Left colon (tissue), 2 donors: ENCODE measurements at places on chromosomes 1 and 21.

GRCh38 chr1:72892461-72892860, 610.1 kb upstream of the NEGR1 start:
- no peak for DNase-seq

DNA sequence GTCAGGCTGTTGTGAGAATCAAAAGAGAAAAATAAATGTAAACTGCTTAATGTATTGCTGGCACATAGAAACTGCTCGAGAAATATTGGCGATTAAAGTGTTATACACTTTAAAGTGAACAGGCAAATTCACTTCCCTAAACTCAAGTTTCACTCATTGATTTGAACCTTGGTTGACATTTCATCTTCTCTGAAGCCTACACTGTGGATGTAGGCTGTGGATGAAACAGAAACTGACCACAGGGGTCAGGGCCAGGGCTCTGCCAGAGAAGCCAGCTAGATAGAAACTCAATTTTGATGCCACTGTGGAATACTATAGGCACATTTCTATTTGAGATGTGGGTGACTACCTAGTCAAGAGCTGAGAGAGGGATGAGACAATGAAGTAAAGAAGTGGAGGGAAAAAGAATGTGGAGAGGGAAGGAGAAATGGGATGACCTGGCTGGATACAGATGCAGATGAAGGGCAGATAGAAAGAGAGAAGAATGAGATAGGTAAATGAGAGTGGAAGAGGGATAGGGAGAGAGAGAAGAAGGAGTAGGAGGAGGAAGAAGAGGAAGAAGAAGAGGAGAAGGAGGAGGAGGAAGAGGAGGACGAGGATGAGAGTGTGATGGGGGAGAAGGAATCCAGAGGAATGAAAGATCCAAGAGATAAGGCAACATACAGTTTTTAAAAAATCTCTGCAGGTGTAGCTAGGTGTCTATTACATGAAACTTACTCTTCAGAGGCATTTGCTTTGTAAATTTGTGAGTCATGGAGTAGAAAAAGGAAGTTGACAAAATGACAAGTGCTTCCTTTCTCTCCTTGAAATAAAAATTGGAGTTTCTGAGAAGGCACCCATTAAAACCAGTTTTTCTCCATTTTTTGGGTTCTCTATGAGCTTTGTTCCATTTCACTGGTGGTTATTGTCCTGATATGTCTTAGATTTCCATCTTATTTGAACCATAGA, 17.4 kb upstream of the CD1D start:
- DNase-seq = no peak

- DNase-seq = no peak
These were observed 70.9 kb downstream of the TM2D1 start for GRCh38 chr1:61654067-61654466.

DNA sequence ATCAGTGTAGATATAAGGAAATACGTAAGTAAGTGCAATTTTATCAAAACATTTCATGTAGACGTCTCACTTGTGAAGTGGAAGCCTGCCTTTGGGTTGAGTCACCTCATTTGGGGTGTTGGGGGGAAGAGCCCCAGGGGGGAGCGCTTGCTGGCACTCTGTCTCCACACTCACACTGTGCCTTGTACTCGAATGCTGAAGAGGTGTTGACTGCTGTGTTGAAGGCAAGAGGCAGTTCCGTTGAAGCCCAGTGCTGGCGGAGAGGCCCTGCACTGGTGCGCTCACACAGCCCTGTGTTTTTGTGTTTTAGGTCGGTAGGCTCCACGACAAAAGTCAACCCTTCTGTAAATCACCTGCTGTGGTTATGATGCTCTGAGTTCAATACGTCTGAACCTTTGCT, 131.9 kb upstream of the COL6A1 start:
- no peak for DNase-seq

GRCh38 chr1:172068334-172068733, 227.0 kb downstream of the DNM3 start:
- DNase-seq = no peak

DNA sequence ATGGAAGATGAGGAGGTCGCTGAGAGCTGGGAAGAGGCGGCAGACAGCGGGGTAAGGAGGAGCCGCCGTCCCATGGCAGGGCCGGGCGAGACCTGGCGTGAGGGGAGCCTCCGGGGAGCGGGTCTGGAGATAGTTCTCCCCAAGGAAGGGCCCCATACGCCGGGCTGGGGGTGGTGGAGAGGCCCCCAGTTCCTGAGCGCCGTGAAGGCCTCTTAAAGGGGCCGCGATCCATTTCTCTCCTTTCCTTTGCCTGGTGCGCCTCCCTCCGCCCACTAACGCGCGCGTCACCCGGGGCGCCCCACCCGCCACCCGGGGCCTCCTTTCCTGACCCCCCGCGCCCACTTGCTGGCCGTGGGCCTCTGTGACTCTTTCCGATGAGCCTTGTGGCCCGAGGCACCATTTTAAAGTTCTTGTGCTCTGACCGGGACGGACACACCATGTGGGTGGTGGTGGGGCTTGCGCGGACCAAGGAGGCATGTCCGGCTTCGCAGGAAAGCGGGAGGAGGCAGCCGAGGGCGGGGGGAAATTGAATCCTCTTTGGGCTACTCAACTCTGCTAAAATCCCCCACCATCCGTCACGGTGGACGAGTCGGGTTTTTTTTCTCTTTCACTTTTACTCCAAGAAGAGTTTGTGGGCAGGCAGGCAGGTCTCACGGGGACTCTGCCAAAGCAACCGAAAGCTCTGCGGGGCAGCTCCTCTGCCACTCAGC, 371 bp downstream of the SZRD1 start:
- peak; percentile 85 for DNase-seq

DNA sequence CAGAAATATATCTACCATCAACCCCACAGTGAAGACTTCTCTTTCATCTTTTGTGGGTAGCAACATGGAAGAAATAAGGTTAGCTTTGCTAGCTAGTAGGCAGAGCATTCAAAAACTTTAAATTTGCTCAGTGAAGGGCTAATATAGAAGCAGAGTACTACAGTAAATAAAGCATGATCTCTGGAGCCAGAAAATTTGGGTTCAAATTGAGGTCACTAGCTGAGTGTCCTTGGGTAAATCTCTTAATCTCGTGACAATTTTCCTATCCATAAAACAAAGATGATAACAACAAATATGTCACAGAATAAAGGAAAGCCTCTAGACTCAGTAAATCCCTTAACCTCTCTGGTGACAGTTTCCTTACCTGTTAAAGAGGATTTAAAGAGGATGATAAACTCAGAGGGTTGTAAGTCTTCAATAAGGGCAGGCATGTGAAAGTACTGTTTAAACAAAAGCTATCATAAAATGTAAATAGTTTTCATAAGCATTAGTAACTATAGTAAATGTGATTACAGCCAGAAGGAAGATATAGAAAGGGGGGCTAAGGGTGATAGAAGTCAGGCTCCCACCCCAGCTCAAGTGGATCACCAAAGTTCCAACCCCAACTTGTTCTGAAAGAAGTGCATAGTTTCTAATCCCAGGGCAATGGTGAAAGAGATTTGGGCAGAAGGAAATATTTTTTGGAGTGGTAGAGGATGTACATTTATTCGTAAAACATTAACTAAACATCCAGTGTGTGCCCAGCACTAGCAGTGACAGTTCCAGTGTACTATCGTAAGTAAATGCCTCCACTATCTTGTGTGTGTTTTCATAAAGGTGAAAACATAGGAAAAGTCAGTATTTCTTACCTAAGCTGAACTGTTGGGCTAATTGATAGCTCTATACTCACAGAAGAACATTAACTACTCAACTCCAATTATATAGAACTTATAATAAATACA, 24.8 kb downstream of the TM2D1 start:
- DNase-seq = no peak

GRCh38 chr1:30146448-30146847, 576.9 kb downstream of the MATN1 start:
- DNase-seq = no peak

DNA sequence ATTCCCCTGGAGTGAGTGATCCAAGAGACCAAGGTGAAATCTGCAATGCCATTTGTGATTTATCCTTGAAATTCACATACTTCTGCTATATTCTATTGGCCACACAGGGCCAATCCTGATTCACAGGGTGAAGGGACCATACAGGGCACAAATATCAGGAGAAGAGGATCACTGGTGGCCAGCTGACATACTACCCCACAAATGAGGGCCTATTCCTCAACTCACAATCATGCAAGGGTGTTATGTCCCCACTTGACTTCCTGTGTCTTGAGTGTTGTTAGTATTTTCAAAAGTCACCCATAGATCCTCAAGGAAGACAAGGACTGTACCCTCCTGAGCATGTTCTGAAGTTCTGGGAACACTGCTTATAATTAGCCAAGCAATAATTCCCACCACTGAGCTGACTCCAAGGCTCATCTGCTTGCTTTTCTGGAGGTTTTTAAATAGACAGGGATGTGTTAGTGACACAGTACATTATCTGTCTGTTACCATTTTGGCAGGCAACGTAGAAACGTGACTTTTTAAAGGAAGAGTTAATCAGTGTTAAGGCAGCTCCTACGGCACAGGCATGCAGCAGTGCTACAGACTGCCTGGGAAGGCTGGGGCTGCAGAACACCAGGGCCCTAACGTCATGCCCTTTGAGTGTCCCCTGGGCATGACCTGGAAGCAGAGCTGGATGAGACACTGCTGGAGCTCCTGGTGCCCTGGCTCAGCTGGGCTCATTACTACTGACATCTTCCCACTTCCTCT, 137.4 kb downstream of the FAM78B start:
- DNase-seq = no peak

DNA sequence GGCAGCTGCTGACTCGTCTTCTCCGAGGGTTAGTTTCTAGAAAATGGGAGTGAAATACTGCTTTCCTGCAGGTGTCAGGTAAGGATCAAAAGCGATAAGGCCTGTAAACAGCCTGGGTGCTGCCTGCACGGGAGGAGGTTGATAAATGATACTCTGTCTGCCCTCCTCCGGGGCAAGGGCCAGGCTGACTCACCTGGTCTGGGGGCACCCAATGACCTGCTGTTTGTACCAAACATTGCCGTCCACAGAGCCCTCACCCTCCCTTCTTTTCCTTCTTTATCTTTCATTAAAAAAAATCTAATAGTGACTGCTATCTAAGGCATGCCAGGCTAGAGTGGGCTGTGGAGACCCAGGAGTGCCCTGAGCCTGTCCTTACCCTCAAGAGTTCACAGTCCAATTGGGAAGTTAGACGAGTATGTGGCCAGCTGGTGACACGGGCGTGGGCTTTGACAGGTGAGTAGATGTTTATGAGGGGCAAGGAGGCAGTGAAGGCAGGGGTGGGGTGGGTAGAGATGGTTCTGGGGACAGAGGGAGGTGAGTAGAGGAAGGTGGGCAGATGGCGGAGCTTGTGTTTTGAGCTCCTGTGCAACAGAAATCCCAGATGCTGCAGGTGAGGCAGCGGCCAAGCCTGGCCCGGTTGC, 16.2 kb downstream of the EDN2 start:
- DNase-seq = no peak

DNA sequence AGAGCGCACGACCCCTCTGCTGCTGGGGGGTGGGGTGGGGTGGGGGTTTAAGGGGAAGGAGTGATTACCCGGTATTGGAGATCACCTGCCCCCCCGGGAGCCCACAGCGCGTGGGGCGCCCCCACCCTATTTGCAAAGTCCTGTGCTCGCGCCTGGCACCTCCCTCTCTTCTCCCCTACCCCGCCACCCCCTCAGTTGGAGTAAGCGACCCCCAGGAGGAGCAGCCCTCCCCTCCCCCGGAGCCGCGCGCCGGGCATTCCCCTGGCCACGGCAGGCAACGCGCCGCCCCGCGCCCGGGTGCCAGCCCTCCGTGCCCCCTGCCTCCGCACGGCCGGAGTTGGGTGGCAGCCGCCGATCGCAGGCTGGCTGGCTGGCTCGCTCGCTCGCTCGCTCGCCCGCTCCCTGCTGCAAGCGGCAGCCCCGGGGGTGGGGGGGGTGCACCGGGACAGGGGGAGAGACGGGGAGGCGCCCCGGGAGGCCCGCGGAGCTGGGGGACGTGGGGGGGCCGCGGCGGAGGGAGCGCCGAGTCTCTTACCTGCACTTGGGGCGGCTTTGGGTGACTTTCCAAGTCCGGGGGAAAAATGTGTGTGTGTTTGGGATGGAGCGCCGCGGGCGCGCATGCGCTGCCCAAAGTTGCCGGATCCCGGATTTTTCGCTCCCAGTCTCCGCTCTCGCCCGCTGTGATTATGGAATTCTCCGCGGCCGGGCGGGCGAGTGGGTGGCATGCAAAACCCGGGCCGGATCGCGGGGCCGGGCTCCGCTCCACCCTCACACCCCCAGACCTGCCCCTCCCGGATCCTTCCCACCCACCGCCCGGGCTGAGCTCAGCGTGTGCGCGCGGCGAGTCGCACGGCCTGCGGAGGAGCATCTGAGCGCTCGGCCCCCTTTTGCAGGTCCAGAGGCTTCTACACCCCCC, at the start of gene CASZ1:
CASZ1 (minus strand) TSS at position 618 of the 916 bp plus-strand sequence. CDS start 102,757 bp downstream, outside the sequence.
- DNase-seq = peak; percentile 81
